DMS53 (cell line): ENCODE measurements at places on chromosomes 2 and 18.
A peak's percentile ranks its signal among the peaks of the same experiment; 100 is the strongest.

DNA sequence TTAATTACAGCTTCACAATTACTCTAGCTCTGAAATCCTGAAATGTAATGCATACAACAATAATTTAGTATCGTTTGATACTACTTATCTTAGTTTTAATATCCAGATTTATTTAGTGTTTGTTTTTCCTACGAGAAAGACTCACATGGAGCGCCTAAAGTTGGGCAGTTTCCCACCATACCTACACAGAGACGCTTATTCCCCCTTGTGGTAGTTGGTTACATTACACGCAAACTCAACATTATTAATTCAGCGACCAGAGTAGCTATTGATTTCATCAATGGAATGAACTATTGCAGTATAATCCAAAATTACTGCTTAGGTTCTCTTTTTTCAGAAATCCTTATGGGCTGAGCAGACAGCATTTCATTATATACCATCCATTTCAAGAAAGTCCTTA is 164.0 kb upstream of the REG3G start:
- peak; percentile 68 for DNase-seq

- DNase-seq: peak; percentile 77
These were observed 6.0 kb downstream of the GAREM2 start for GRCh38 chr2:26178746-26179436.

DNA sequence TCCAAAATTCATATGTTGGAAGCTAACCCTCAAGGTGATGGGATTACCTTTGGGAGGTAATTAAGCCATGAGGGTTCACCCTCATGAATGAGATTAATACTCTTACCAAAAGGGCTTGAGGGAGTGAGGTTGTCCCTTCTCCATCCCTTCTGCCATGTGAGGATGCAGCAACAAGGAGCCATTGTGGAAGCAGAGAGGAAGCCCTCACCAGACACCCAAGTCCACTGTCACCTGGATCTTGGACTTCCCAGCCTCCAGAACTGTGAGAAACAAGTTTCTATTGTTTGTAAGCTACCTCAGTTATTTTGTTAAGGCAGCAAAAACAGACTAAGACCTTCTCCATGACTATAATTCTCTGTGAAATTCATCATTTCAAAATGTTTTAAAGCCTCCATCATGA is 125.7 kb downstream of the FAM124B start:
- no peak for DNase-seq

DNA sequence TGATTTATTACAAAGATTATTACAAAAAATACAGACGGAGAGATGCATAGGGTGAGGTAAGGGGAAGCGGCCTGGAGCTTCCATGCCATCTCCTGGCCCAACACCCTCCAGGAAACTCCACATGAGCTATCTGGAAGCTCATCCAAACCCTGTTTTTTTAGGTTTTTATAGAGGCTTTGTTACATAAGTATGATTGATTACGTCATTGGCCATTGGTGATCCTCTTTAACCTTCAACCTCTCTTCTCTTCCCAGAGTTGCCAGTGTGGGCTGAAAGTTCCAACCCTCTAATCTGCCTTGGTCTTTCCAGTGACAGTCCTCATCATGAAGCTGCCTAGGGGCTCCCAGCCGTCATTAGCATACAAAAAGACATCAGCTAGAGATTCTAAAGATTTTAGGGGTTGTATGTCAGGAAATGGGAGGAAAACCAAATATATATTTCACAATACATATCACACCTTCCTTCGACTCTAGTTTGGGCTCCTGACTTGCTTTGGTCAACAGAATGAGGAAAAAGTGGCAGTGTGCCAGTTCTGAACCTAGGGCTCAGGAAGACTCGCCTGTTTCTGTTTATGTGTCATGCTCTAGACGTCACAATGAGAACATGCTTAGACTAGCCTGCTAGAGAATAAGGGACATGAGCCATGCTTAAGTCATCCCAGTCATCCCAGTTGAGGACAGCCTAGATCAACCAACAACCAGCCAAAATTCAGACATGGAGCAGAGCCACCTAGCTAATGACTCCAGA is 54.1 kb downstream of the ETAA1 start:
- DNase-seq: peak; percentile 60

GRCh38 chr2:171910494-171910893 is 11.8 kb upstream of the HAT1 start:
- no peak for DNase-seq

DNA sequence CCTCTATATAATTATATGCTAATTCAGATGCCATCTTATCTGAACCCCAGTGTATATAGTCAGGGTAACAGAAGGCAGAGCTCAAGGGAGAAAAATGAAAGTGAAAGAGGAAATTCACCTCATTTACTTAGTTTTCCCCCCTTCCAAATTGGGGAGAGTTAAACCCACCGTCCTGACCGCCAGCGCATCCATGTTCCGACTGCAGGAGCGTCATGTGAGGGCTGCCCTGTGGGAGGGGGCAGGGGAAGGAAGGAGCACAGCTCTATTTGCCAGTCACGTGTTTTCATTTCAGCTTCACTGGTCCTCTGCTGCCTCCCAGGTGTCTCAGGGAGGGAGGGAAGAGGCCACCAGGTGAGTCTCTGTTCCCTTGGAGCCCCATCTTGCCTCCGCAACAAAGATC is 13.2 kb downstream of the CNNM4 start:
- peak; percentile 84 for DNase-seq

DNA sequence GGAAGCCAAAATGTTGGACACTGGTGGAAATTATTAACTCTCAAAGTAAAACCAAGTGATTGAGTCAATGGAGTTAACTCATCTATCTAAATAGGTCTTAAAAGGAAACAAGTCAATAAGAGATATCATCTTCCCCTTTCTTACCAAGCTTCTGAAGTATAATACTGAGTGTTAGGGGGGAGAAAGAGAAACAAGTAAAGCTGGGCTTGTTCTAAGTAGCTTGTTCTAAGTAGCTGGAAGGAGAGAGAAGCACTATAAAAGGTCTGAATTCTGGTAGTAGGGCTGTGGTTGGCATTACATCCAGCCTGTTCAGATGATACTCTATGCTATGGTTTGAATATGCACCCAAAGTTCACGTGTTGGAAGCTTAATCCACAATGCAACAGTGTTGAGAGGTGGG is 26.8 kb downstream of the YES1 start:
- no peak for DNase-seq

DNA sequence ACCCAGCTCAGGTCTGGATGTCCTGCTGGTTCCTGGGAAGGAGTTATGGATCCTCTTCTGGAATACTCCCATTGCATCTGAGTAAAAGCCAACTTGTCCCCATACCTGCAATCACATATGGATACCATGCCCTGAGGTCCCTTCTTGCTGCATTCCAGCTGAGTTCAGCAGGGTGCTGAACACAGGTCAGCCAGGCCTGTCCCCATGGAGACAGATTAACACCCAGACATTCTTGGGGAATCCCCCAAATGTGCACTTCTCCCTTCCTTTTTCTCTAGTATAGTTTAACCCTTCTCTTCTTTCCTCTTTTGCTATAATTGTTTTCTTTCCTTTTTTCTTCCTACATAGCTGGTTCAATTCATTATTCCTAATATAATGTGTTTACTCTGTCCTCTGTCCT is 799.6 kb upstream of the HS6ST1 start:
- no peak for DNase-seq

DNA sequence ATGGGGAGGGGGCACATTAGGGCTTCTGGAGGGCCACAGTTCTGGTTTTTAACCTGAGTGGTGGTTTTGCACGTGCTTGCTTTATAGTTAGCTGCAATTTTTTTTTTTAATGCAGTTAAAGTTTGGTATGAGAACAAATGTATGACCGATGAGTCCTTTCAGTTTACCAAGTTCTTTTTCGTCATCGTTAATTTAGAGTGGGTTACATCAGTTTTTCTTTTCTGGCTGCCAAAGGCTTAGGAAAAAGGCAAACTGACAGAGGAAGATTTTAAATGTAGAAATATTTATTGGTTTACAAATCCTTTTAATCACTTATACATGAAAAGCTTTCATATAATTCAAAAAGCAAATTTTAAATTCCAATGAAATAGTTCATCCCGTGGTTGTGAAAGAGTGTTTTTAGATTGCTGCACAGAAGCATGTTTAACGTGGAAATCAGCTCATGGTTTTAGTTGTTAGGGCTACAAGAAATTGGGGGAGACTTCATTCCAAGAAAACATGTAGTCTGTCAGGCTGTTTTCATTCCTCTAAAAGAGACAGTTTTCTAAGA is 82.9 kb downstream of the MSH2 start:
- no peak for DNase-seq

GRCh38 chr18:36394486-36394885 is 97.0 kb downstream of the FHOD3 start:
- no peak for DNase-seq

GRCh38 chr18:75208155-75208835 is 644 bp downstream of the PTGR3 start:
- peak; percentile 88 for DNase-seq

- DNase-seq: peak; percentile 89
These were observed 35.6 kb upstream of the PNO1 start for GRCh38 chr2:68121873-68122679.

DNA sequence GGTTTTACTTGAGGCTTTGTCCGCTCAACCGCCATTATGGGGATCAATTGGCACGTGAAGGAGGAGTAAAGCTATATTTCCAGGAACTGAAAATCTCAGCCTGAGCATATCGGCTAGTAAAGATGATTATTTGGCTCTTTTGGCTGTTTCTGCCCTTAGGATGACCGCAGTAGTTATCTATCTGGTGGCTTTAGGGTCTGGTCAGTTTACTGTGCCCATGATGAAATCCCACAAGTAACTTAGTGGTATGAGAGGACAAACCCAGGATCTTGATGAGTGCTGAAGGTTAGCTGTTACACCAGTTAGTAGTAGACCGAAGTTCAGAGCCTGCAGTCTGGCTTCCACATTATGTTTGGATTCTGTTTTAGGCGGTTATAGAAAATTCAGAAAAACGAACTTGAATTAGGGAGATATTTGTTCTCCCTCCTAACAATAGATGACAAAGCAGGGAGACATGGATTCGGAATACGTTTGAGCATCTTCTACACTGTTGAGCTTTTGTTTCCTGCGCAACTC is 1.2 kb downstream of the MAT2A start:
- no peak for DNase-seq

GRCh38 chr2:199464606-199465352 is 7.0 kb upstream of the SATB2 start:
- DNase-seq: no peak

- no peak for DNase-seq
These were observed 396.4 kb upstream of the LRRTM1 start for GRCh38 chr2:80700961-80701360.

DNA sequence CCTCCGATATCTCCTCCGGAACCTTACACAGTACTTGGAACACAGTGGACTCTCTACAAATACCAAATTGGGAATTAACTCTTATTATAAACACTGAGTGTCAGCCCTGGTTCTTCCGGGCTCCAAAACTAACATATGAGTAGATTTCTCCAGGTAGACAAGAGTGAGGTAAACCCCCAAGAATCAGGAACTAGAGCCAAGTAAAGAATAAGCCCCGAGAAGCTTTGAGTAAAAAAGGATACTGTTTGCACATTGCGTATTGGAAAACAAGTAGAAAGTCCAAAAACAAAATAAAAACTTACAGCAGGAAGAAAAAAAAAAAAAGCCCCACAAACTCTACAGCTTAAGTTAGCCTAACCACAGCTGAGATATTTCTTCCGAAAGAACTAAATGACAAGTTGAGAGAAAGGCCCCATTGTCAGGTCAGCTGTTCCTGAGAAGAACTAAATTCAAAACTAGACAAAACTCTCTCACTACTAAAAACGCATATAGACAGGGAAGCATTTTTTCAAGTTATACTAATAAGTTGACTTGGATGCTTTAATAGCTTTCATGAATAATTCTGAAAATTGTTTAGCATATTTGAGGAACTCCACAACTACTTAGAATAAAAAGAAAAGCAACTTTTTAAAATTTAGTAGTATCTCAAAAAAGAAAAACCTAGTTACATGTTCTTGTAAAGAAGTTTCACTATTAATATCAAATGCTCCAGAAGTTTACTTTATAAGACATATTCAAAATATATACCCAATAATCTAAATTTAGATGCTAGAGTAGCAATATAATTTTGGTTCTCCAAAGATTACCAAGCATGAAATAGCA is 4.3 kb upstream of the HAAO start:
- DNase-seq: no peak

DNA sequence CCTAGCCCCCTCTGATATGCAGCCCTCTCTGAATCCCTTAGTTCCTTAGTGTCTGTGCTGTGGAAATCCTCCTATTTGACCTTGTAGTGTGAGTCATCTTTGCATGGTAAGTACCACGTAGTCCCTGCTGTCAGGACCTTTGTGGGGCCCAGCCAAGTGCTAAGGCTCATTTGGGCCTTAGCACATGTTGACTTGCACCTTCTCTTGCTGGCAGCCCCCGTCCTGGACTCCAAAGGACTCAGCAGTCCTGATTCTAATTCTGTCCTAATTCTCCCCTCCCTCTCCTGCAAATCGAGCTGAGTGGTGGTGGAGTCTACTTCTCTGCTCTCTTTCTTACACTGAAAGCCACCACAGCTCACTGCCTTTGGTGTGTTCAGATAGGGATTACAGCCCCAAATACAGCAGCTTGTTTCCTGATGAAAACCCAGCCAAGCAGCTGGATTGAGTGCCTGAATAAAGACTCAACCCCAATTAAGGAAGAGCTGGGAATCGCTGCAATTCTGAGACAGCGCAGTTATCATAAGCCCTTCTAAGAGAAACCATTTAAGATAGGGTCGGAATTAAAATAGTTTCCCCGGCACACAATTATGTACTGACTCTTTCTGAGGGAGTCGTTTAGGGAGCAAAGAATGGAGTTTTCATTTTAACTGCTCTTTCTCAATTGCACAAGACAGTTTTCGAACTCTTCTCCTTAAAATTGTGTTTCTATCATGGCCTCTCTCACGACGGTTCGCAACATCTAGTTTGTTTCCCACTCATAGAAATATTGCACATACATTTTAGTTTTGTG is 215.6 kb upstream of the TNP1 start:
- peak; percentile 15 for DNase-seq

- peak; percentile 22 for DNase-seq
These were observed 468.4 kb downstream of the SUCLG1 start for GRCh38 chr2:83990636-83991035.

- peak; percentile 54 for DNase-seq
These were observed 19.5 kb downstream of the SLC25A52 start for GRCh38 chr18:31741097-31741735.

GRCh38 chr18:11883153-11883552 is 25.0 kb downstream of the MPPE1 start:
- DNase-seq: no peak

GRCh38 chr2:102686479-102687439 is 67.4 kb downstream of the SLC9A2 start:
- DNase-seq: no peak

DNA sequence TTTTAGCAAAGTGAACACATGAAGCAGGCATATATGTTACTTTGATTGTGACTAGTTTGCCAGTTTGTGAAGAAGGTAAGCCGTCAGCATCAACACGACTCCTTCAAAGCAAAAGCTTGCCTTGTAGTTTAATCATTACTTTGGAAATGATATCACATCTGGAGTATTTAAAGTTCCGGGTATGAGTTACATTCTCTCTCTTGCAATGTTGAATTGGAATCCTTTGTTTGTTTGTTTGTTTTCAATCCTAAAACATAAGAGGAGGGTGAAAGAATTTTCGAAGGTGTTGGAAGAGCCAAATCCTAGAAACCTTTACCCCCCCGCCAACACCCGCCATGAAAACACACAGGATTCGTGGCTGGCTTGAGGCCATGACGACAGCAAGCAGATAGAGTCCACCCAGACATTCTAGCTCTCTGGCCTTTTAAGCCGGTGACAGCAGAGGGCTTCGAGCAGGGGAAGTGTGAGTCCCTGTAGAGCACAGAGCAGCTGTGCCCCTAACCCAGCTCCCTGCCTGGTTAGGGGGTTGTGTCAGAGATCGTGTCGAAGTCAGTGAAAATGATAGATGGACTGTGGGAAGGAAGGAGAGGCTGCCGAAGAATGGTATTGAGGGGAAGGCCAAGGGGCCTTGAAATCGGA is 103.8 kb upstream of the SMIM21 start:
- DNase-seq: no peak
